Effector CD4-positive, alpha-beta T cell (primary cell): ENCODE measurements at places on chromosomes 7 and 10.

DNA sequence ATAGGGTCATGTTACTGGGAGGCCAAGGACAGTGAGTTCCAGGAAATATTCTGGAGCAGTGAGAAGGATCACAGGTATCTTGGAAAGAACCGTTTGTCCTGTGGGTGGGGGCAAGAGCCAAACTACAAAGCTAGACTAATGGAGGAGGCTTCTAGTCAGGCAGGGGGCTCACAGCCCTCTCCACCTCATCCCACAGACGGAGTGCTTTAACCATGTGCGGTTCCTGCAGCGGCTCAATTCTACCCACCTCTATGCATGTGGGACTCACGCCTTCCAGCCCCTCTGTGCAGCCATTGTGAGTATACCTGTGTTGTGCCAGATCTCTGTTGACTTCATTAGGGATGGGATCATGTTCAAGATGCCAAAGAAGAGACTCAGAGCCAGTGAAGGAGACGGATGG is 8.1 kb downstream of the SEMA4G start:
- DNase-seq, result no peak

DNA sequence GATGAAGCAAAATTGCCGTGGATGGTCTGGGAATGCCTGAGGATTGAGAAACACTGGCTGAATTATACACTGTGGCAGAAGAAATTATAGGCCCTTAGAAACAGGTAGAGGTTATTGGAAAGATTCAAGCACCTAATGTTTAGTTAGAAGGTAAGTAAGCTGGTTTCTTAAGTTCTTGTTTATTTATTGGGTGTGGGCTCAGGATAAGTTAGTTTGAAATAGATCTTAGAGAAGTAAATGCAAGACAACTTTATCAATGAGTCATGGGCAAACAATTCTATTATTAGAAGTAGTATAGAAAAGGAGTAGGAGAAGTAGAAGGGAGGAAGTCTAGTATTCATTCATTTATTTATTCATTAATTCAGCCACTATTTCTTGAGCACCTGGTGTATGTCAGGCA is 96.5 kb downstream of the KAT6B start:
- DNase-seq, result no peak

- no peak for DNase-seq
Observed at GRCh38 chr10:92834986-92835385, 13.3 kb upstream of the EXOC6 start.

DNA sequence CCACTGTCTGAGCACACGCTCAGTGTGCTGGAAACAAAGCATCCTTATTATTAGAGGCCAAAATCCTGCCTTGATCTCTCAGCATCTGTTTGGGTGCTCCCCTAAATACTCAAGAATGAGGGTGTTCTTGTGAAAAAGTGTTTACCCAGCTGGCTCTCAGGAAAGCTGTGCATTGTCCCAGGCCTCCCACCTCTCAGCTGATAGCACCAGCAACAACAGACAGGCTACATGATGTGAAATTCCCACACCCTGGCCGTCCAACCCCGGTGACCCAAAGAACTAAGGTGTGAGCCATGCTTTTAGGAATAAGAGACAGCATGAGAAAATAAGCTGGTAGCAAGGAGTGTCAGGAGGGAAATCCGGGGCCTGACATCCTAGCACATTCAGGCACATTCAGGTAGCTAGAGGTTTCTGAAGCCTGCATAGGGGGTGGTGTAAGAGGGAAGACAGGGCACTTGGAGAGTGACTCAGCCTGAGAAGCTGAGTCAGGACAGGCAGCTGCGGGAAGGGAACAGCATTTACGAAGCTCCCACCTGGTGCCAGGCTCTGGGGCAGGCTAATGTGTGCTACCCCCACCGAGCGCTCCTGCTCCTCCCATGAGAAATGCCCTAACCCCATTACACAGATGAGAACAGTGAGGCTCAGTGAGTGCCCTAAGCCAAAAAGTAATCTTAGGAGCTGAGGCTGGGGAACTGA is 205.6 kb downstream of the GRID1 start:
- DNase-seq, result no peak

- DNase-seq, result no peak
Observed at GRCh38 chr7:126486806-126487205, 765.9 kb downstream of the GRM8 start.

- no peak for DNase-seq
Observed at GRCh38 chr10:1142596-1142995, 86.4 kb downstream of the WDR37 start.
